ENCODE measurements at places on chromosomes 2 and 18.

GRCh38 chr2:43142921-43143438 is 83.4 kb downstream of the ZFP36L2 start:
- no peak for DNase-seq

GRCh38 chr2:133171393-133172004 is 396.8 kb downstream of the NCKAP5 start:
- peak; percentile 13 for DNase-seq

GRCh38 chr2:59968441-59968840 is 585.0 kb downstream of the BCL11A start:
- no peak for DNase-seq

DNA sequence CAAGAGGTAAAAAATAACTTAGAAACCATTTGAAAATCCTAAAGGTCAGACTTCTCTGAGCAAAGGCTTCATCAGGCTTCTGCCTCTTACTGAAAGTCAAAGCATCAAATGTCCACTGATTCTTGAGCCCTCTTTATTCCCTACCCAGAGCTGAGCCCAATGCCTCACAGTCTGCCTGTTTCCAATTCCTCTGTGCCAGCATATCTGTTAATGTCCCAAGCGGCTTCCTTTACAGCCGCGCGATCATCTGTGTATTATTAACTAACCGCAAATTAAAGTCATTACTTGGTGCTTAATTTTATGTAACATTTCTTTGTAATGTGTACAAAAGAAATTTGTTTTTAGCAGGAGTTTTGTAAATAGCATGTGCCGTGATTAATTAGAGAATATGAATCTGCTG is 418.8 kb upstream of the HNRNPA3 start:
- no peak for DNase-seq

DNA sequence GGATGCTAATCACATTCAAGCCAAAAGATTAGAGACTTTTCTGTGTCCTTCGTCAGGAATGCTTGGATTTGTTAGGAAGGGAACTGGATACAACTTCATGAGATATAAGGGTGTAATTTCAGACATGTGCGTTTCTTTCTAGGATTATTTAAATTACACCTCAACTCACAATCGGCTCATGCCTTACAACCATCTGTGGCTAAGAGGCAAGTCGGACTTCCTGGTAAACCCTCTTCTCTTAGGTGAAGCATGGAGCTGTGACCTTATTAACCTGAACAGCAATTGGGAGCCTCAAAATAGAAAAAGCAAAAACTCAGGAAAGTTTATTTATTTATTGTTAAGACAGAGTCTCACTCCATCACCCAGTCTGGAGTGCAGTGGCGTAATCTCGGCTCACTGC is 61.8 kb downstream of the SEMA4F start:
- DNase-seq: peak; percentile 36

DNA sequence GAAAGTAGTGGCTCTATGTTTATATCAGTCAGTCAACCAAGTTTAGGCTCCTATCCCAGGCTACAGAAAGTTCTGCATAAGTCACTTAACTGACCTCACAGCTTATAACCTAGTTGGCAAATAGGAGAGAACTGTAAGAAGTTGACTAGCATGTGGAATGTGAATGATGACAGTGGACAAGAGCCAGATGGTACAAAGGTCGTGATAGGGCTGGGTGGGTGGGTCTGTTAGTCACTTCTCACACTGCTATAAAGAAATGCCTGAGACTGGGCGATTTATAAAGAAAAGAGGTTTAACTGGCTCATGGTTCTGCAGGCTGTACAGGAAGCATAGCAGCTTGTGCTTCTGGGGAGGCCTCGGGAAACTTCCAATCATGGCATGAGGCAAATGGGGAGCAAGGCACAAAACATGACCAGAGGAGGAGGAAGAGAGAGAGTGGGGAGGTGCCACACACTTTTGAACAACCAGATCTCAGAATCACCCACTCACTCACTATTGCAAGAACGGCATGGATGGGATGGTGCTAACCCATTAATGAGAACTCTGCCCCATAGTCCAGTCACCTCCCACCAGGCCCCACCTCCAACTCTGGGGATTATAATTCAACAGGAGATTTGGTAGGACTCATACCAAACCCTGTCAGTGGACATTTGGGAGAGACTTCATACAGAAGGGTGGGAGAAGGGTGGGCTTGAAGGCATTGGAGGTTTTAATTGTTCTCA is 68.8 kb downstream of the LTBP1 start:
- no peak for DNase-seq

DNA sequence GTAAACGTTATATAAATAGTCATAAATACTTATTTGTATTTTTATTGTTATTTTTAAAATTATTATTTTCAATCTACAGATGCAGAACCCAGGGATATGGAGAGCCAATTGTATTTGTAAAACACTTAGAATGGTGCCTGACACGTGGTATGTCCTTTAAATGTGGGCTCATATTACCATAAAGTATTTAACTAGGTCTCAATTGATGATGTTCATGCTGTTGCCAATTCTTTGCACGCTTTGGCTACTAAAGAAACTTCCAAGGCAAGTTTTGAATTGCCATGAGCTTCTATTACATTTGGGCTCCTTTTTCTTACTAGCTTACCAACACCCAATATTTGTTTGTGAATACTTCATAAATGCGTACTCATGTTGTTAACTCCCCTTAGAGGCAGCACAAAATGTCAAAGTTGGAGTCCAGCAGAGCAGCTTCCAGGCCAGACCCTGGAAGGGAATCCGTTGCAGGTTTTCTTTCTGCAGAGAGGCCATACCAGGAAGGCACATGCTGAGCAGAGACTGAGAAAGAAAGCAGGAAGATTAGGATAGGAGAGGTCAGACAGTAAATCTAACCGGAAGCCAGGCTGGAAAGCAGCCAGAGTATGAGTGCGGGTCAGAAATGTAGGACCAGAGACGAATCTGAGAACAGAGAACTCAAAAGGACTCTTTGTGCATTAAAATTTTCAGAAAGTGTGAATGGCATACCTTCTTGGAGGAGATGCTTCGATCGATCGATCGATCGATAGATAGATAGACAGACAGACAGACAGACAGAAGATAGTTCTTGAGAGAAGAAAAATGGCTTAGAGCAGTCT is 4.2 kb upstream of the NOSTRIN start:
- DNase-seq: no peak

- DNase-seq: no peak
These were observed 160.5 kb upstream of the RND3 start for GRCh38 chr2:150647943-150648342.

- peak; percentile 91 for DNase-seq
These were observed 64.0 kb upstream of the HNRNPA3 start for GRCh38 chr2:177148477-177149154.
